ENCODE measurements at places on chromosomes 11 and 22.

GRCh38 chr22:32846780-32847491, 45.4 kb downstream of the TIMP3 start:
- no peak for DNase-seq

- no peak for DNase-seq
These were observed 92.6 kb downstream of the DEPDC5 start for GRCh38 chr22:31846161-31847115.

- DNase-seq: no peak
These were observed 289.7 kb upstream of the ARHGAP42 start for GRCh38 chr11:100397401-100397800.

- DNase-seq: peak; percentile 34
These were observed 15.9 kb downstream of the PRSS23 start for GRCh38 chr11:86816251-86816726.

DNA sequence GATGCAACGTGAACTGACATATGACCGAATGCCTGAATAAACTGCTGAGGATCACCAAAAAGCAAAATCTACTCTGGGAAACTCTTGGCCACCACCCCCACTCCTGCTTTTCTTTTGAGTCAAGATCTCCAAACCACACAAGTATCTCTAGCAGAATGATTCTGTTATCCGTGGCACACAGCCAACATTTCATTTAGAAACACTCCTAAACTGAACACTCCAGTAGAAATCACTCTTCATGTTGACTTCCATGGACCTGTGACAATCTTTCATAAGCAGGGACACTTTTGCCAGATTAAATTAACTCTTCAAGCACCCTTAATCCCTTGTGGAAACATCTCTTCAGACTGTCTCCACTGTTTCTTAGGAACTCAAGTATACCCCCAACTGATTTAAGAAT, 44.4 kb downstream of the VSIG10L2 start:
- DNase-seq: peak; percentile 43

GRCh38 chr11:70032470-70032795, 45.7 kb upstream of the ANO1 start:
- DNase-seq: no peak

- no peak for DNase-seq
These were observed 6.7 kb downstream of the GNAZ start for GRCh38 chr22:23076896-23077572.

- no peak for DNase-seq
These were observed 171.8 kb downstream of the ETS1 start for GRCh38 chr11:128415539-128415938.

DNA sequence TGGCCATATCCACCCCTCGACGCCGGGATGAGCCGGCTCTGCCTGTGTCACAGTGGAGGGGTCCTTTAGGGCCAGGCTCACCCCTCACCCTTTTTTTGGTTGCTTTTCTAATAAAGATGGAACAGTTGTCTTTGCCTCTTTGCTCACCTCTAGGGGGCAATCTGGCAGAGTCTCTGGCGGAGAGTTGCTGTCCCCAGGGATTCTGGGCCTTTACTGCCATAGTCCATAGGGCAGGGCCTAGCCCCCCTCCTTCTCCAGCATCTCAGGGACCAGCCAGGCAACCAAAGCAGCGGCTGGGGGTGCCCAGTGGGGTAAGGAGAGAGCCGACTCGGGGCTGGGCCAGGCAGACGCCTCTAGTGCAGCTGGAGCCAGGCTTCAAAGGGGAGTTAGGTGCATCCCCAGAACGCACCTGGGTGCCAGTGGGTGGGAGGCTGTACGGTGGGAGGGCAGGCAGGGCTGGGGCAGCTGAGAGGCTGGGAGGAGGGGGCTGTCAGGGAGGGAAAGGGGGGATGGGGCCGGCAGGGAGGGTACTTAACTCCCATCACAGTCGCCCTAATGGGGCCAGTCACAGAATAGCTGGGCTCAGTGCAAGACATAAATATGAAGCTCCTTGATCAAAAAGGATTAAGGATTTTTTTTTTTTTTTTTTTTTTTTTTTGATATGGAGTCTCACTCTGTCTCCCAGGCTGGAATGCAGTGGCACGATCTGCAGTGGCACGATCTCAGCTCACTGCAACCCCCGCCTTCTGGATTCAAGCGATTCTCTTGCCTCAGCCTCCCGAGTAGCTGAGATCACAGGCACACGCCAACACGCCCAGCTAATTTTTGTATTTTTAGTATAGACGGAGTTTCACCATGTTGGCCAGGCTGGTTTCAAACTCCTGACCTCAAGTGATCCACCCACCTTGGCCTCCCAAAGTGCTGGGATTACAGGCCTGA, 2.5 kb upstream of the SUSD2 start:
- DNase-seq: no peak

DNA sequence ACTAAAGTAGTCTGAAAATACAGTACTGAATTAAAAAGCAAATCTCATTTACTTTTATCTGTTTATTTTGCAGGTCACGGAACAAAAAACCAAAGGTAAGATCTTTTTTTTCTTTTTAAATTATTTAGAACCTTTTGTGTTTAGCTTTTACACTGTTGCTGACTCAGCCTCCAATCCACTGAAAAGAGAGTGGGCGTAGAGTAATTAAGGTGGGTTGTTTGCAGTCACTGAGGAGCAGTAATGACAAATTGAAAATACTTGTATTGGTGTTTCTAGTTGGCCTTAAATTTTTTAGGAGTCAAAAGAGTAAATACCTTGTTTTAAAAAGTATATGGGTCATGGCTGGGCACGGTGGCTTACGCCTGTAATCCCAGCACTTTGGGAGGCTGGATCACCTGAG, 73.4 kb downstream of the TNRC6B start:
- no peak for DNase-seq

- no peak for DNase-seq
These were observed 31.7 kb upstream of the SORL1 start for GRCh38 chr11:121420398-121420797.

DNA sequence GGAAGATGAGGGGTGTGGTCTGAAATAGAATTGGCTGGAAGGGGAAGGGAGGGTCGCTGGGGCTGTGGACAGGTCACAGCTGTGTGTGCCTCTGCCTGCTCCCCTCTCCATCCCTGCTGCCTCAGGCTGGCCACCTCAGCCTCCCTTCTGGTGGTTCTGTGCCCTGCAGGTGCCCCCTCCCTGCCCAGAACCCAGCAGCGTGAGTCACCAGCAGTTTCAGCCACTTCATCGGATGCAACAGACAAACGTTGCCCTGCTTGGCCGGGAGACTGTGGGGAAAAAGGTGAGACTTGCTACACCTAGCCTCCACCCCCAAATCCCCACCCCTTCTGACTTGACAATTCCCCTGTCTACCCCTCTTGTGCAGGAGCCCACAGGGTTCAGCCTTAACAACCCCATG, 21.8 kb upstream of the LRRC10B start:
- DNase-seq: no peak

GRCh38 chr22:39674536-39674935, 104.0 kb downstream of the CACNA1I start:
- DNase-seq: no peak

DNA sequence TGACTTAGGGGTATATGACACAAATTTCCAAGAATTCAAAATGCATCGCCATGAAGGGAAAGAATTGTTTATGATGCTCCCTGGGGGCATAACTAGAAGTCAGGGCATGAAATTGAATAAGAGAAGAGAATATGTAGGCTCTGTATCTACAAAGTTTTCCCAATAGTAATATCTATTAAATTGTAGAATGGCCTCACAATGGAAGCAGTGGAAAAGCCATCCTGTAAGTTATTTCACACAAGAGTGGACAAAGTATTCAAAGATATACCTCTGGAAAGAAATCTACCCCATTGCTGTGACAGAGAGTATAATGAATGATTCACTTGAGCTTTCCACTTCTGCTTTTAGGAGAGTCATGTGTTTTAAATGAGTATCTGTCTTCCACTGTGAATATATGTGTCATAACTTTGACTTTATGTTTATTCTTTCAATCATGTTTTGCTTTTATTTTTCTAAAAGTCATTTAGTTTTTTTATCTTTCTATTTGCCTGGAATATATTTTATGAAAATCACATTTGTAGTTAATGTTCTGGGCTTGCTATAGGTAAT, 65.7 kb upstream of the DDI1 start:
- DNase-seq: no peak
